HL-60 (cell line): ENCODE measurements at places on chromosomes 4 and X.

DNA sequence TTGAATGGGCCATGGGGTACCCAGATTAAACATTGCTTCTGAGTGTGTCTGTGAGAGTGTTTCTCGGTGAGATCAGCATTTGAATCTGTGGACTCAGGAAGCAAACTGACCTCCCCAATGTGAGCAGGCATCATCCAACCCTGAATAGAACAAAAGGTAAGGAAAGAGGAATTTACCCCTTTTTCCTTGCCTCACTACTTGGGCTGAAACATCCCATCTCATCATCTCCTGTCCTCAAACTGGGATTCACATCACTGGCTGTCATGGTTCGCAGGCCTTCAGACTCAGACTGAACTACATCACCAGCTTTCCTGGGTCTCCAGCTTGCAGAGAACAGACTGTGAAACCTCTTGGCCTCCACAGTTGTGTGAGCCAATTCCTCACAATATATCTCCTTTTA, 47.1 kb downstream of the TEC start:
- DNase-seq: no peak

GRCh38 chr4:15427701-15428100, at the start of gene C1QTNF7:
Gene C1QTNF7 (plus strand): TSS chr4:15428033. CDS start chr4:15435744, 7,711 bp downstream.
- DNase-seq: no peak

DNA sequence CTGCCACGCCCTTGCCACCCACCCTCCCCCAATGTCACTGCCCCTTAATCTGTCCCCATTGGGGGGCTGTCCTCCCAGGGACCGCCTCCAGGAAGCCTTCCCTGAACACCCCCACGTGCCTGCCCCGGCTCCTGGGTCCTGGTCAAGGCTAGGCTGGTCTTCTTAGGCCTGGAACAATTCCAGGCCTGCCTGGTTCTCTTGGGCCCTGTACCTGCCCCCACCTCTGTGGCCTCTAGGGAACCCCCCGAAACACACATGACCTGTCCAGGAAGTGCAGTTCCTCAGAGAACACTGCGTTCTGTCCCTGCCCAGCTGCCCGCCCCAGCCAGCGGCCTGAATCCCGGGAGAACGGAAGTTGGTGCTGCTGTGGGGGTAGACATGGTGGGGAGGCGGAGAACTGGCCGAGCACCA, 5.1 kb downstream of the MXD4 start:
- DNase-seq: no peak

- no peak for DNase-seq
Observed at GRCh38 chrX:17405225-17405969, 30.4 kb downstream of the NHS start.

DNA sequence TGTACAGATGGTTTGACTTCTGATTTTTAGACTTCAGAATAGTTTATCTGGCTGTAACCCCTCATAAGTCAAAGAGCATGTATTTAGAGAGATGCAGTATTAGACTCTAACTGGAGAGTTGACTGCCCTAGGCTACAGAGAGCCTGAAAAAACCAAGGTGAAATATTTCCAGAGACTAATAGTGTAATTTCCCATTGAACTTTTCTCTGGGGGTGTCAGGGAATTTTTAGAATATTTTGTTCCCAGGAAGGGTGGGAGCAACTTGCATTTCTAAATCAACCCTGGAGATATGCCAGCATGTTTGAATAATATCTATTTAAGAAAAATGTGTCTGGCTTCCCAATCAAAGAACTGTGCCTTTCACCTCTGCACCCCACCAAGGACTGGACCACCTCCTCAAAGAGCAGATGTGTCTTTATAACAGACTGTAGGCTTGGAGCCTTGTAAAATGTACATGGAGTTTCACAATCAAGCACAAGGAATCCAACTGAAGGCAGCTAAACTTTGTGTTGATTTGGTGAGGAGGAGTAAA, 2.0 kb downstream of the ANXA3 start:
- no peak for DNase-seq

DNA sequence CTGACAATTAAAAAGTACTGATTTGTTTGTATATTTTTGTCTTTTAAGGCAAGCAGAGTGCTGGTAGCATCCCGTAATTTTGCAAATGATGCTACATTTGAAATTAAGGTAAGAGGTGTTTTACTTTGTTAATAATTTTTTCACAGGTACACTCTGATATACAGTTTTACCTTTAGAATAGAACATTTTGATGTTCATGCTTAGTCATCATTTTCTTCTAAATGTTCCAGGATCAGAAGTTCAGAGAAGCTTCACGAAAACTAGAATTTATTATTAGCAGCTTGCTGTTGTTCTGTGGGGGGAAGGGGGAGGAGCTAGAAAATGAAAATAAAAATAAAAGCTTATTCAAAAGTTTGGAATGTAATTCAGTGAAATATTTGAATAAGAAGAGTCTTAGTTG, 5.5 kb downstream of the PDHA1 start:
- DNase-seq: no peak

DNA sequence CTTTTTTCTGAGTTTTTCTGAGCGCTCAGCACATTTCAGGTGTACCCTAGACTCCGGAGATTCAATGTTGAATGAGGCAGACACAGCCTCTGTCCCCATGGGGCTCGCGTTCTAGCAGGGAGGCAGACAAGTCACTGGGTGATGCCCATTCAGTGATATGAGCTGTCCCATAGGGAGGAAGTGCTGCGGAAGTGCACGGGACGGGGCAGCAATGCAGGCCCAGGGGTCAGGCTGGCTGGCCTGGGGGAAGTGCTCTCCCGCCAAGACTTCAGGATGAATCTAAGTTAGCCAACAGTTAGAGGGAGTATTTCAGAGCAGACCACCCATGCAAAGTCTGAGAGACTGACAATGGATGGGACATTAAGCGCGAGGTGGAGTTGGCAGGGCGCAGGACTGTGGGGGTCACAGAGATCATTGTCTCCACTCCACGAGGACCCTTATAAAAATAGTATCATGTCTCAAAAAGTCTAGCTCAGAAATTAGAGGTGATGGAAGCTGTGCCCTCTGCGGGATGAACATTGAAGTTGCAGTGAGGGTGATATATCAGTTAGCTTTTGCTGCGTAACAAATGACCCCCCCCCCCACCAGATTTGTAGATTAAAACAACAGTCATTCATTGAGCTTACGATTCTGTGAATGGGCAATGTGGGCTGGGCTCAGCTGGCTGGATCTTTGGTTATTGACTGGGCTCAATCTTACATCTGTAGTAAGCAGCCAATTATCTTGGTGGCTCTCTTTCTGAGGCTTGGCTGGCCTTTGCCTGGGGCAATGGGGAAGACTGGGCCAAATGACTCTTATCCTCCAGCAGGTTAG, 16.4 kb downstream of the PSAPL1 start:
- DNase-seq: no peak

DNA sequence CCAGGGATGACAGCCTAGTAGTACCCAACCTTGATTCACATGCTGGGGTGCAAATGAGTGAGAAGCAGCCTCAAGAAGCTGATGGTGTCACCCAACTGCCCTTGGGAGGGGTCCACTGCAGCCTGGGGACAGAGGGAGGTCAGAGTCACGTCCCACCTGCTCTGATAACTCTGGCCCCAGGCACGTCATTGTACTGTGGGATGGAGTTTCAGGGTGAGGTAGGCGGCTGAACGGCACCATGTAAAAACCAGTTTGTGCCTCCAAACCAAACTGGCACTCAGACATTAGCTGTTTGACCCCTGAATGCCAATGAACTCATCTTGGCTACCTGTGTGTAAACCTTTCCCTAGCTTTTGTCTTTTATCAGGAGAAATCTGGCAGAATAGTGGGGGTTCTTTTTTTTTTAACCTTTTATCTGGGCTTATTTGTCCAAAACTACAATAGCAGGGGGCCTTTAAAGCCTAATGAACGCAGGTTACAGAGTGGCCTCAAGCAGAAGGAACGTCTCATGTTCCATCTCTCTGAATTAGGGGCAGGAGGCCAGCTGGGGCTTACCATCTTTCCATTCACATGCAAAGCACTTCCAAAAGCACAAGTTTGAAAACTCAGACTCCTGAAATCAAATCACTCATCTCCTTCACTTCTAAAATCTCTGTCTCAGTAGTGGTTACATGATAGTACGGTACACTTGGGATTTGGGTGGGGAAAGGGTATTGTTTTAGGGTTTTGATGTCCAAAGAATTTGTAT, 89.4 kb downstream of the IRF2 start:
- DNase-seq: no peak

DNA sequence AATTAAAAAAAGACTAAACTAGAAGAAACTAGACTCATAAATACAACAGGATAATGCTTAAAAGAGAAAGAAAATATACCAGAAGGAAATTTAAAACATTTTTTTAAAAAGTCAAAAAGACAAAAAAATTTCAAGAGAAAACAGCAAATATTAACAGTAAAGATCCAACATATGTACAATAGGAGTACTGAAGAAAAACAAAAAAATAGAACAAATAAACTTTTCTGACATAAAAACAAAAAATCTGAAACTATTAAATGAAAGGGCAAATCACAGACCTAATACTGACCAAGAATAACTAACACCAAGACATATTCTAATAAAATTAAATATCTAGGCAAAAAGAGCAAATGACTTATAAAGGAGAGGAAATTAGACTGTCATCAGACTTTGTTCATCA, 11.5 kb downstream of the DNAJB14 start:
- no peak for DNase-seq

DNA sequence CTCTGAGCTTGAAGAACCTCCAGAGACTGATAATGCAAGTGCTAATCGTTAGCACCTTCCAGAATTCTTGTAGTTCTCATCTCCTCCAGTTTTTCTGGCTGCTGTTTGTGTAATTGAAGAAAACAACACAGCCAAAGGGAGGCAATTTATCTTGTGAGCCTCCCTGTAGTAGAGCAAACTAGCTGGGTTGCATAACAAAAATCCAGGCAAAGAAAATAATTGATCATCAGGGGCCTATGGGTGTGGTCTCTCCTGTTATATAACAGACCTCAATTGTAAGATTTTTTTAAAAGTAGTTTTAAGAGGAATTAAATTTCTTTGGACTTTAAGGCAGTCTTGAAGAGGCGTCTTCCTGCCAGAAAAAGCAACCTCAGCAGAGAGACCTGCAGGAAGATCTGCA, 817.0 kb downstream of the CENPC start:
- DNase-seq: no peak

DNA sequence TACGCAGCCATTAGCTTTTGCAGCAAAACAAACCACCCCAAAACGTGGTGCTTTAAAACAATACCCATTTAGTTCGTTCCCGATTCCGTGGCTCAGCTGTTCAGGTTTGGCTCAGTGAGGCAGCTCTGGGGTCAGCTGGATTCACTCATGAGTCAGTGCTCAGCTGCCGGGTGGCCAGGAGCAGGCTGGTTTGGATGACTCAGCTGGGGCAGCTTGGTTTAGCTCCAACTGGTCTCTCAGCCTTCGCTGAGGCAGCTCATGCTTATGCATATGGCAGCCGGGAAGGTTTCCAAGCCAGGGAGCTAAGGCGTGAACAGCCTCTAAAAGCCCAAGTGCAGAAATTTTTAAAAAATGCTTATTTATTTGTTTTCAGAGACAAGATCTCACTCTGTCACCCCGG, 13.3 kb upstream of the CD99 start:
- DNase-seq: no peak

DNA sequence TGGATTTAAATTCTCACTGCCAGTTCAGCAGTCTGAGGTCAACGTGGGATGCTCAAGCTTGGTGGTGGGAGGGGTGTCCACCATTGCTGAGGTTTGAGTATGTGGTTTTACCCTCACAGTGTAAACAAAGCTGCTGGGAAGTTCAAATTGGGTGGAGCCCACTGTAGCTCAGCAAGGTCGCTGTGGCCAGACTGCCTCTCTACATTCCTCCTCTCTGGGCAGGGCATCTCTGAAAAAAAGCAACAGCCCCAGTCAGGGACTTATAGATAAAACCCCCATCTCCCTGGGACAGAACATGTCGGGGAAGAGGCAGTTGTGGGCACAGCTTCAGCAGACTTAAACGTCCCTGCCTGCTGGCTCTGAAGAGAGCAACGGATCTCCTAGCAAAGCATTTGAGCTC, 14.9 kb upstream of the RRAGB start:
- no peak for DNase-seq

- no peak for DNase-seq
Observed at GRCh38 chr4:85039526-85039925, 73.0 kb upstream of the WDFY3 start.

DNA sequence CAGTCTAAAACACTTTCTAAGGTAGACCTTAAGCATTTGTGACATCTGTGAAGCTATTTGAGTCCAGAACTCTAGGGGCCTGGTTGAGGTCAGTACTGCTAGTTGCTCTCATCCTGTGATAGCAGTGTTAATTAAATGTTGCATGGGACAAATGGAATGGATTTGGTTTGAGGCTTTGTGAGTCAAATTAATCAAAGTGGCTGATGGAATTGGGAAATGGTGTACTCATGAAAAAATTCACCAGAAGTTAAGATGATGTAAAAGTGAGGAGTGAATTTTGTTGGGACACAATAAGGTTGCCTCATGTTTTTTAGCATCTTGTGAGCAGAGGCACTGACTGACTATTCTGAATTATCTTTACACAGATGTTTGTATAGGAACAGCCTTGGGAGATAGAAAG, 99.2 kb upstream of the ARSJ start:
- no peak for DNase-seq

- DNase-seq: no peak
Observed at GRCh38 chrX:135985973-135986310, 707 bp downstream of the SLC9A6 start.

- no peak for DNase-seq
Observed at GRCh38 chrX:68932611-68933010, 103.8 kb downstream of the EFNB1 start.

- no peak for DNase-seq
Observed at GRCh38 chr4:12723849-12724447, 760.2 kb downstream of the RAB28 start.

GRCh38 chr4:83019794-83020494, 9.3 kb upstream of the LIN54 start:
- DNase-seq: no peak

DNA sequence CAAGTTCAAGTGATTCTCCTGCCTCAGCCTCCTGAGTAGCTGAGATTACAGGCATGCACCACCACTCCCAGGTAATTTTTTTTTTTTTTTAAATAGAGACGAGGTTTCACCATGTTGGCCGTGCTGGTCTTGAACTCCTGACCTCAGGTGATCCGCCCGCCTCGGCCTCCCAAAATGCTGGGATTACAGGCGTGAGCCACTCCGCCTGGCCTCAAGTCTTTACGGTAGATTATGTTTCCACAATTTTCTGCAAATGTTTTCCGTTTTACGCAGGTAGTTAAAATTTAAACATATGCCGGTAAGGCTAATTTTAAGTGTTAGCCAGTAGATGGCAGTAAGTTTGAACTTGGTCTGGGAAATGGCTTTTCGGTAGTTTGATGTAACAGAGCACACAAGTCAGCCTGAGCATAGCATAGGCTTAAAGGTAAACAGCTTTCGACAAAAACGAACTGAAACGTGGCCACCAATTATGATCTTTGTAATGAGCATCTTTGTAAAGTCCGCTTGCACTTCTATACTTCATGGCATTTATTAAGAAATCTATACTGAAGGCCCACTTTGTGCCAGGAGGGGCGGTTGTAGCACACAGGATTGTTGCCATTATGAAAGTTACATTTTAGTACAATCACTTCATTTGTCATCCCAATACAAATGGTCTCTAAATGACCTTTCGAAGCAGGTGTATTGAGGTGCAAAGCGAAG, 31.1 kb downstream of the CCKAR start:
- DNase-seq: peak; percentile 18

DNA sequence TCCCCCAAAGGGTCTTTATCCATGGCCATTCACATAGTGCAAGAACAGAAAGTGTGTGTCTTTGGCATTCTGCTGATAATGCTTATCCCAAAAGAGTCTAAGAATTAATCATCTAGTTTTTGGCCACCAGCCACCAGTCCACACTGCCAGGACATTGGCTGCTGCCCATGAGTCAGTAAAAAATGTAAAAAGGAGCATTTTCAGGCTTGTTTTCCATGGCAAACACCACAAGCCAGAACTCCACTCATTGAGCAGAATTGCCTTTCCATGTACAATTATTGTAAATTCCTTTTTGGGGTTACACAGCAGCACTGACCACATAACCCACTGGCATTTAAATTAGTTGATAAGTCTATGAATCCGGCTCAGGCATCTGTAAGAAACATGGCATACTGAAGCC, 89.2 kb upstream of the PRDX4 start:
- DNase-seq: no peak
